Lung (tissue), 17 donors: ENCODE measurements at places on chromosomes 7 and 10.

GRCh38 chr7:130492523-130493274 is 814 bp downstream of the MEST start:
- peak; percentile 19 for DNase-seq

DNA sequence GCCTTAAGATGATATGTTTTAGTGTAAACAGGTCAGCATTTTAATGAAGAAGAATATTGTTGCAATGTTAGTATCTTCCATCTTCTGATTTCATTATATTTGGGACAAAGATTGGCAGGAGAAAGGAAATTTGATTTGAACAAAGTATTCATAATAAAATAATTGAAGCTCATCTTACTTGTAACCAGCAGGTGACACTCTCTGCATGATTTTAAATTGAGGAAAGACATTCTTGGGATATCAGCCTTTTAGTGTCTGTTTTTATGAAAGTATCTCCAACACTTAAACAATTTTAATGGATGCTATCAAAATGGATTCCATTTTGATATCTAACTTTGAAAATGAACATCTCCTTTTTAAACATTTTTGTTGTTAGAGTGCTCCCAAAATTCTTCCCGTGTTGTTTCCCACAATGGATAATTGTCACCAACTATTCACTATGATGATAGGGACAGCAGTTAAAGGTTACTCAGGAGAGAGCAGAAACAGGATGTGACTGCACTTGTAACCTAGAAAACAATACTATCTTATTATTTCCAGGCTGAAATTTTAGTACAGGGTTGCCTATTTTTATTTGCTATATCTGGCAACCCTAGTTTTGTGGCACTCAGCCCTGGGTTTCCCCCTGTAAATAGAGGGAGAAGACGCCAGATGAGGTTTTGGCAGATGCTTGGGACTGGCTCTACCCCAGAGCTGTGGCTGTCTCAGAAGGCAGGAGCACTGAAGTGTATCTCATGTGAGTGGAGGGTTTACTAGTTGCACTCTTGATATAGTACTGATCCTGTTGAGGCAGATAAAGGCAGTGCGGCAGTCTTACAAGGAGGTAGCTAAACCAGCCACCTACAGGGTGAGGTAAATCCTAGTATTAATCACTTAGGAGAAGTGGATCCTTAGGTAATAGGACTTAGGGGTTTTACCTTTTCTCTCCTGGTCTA is 31.0 kb upstream of the ABCB4 start:
- peak; percentile 46 for DNase-seq

GRCh38 chr7:100111156-100111555 is 8.0 kb downstream of the TAF6 start:
- DNase-seq, result no peak

GRCh38 chr10:33157103-33157502 is 177.4 kb downstream of the NRP1 start:
- no peak for DNase-seq

- no peak for DNase-seq
These were observed 259.6 kb upstream of the SEMA3E start for GRCh38 chr7:83908526-83908925.

GRCh38 chr7:17130281-17131059 is 168.0 kb upstream of the AHR start:
- DNase-seq, result peak; percentile 79

GRCh38 chr10:86526606-86527005 is 5.0 kb upstream of the WAPL start:
- no peak for DNase-seq

- DNase-seq, result no peak
These were observed 151.7 kb upstream of the IGFBP3 start for GRCh38 chr7:46072722-46073121.

DNA sequence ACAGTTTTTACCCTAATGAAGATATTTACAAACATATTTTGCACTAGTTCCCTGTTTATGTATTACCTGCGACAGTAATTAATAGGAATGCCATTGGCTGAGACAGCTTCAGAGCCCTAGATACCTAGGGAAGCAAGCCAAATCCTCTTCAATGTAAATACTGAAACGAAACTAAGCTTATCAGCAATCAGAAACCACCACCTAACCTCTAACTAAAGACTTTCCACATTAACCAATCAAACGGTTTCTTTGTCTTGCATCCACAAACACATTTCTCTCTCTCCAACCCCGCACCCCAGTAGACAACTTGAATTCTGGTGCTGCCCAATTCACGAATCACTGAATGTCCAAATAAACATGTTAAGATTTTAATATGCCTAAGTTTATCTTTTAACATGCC is 474.4 kb upstream of the C7orf33 start:
- no peak for DNase-seq

GRCh38 chr7:100933734-100934133 is 15.6 kb upstream of the MUC3A start:
- no peak for DNase-seq

DNA sequence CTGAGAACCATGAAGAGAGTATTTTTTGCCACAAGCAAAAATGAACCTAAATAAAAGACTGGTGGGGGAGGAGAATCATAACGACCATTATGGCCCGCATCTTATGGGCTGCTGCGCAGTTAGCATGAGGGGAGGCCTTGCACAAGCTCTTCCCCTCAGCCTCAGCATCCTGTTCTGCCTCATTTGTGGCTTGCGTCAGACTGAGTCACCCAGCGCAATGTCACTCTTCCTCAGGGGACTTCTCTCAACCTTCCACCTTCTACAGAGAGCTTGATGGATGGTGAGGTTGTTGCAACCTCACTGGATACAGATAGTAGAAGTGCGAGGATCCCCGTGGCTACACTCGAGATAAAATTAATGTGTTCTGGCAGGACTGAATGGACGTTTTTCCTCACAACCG is 16.8 kb upstream of the GPR15LG start:
- no peak for DNase-seq

GRCh38 chr10:131127610-131128009 is 183.9 kb downstream of the TCERG1L start:
- no peak for DNase-seq

- DNase-seq, result no peak
These were observed 2.2 kb downstream of the IKZF1 start for GRCh38 chr7:50306494-50307367.

DNA sequence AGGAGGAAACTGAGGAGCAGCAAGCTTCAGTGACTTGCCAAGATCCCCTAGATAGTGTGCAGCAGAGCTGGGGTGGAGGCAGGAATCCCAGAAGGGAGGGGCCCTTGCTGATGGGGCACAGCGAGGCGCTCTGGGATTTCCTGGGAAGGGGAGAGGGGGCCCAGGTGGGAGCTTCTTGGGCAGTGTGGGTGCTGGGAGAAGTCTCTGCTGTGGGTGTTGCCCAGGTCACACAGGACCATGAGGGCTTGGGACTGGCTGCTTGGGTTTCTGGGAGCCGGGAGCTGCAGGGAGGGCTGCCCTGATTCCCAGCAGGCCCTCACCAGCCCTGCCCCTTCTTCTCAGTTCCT is 55.2 kb downstream of the TSPAN15 start:
- no peak for DNase-seq

GRCh38 chr7:39588416-39588815 is 22.2 kb downstream of the YAE1 start:
- DNase-seq, result no peak

- no peak for DNase-seq
These were observed 73.7 kb downstream of the WDFY4 start for GRCh38 chr10:48758411-48758810.

- DNase-seq, result no peak
These were observed 31.0 kb downstream of the PRPS1L1 start for GRCh38 chr7:17996442-17997223.

DNA sequence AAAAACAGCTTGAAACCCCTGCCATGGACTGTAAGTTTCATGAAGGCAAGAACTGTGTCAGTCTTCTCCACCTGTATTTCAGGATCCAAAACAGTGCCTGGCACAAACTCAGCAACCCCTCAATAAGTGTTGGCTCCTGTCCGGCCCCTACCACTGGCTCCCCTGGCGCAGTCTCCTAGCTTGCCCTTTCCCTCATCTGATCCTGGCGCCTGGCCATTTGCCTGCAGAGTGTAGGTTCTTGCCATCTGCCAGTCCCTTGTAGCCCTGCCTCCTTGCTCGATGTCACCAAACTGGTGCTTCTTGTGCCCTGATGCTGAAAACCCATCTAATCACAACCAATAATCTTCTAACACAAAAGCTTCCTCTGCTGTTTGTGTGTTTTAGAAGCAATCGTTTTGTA is 60.4 kb downstream of the LGI1 start:
- DNase-seq, result no peak

- DNase-seq, result no peak
These were observed 229.9 kb downstream of the ADARB2 start for GRCh38 chr10:1507436-1507835.

DNA sequence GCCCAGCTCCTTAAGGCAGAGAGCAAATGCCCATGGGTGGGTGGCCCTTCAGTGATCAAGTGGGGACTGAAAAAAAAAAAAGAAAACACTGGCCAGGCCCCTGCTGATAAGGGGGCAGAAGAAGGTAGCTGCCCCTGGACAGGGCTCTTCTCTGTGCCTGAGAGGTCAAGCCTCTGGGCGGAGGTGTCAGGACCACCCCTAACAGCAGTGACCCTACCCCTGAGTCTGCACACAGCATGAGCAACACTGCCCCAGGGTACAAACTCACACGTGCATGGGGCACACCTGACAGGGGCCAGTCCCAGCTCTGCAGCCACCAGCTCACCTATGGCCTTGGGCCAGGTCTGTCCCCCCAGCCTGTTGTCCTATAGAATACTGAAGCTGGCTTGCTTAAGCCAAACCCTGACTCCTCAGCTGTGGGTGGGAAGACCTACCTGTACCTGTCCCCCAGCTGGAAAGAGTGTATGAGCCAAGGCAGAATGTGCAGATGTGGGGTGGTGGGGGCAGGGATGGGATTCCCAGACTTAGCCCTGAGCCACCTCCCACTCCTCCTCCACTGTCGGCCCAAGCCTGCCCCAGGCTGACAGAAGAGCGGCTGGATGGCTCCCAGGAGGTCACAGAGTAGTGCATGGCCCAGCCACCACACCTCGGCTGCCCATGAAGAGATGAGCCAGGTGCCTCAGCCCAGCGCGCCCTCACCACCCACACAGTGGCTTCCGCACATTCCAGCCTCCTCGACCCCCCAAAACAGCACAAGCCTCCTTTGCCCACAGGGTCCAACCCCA is 23.7 kb downstream of the KCNH2 start:
- no peak for DNase-seq

DNA sequence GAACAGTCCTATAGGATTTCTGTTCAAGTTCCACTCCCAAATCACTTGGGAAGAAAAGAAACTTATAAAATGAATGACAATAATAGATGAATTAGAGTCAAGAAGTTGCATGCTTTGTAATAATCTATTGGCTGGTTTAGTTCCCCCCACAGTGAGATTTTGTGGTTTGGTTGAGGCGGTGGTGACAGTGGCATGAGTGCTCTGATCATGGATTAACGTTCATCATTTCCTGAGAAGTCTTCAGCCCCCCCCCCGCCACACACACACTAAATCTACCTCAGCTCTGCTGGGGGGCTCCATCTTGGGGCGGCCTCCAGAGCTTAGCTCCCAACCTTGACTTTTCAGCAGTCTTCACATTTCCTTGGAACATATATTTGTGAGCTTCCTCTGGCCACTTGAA is 121.7 kb downstream of the ABCA13 start:
- no peak for DNase-seq

GRCh38 chr10:74111799-74112198 is 38.8 kb downstream of the AP3M1 start:
- no peak for DNase-seq

DNA sequence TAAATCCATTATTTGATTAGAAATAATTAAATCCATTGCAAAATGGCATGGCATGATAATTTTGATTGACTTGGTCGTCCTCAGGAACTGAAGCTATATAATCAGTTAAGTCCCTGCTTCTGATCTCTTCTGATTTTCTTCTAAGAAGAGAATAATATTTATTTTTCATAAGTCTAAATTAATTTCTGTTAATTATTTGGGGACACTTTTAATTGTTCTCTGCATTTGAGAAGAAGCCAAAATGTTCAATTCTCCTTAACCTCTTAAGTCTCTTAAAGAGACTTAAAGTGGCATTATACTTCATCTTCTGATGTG is 67.2 kb downstream of the CAV1 start:
- no peak for DNase-seq

- peak; percentile 93 for DNase-seq
These were observed 98.4 kb upstream of the HABP2 start for GRCh38 chr10:113454341-113455061.

GRCh38 chr7:55730197-55730596 is 132.4 kb downstream of the SEPTIN14 start:
- no peak for DNase-seq

DNA sequence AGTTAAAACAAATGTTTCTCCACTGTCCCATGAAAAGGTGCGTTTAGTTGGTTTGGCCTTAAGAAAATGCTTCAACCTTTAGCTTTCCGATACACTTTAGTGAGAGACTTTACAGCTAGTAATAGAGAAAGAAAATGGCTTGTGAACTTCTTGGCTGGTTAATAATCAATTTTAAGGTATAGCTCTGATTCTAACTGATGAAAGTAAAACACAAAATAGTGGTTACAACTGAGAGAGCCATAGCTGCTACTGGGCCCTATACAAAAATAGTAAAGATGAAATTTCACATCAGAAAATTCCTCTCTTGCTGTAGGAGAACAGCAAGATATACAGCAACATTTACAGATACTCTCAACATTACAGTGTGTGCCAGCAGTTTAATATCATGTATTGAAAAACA is 371.4 kb downstream of the PHTF2 start:
- DNase-seq, result no peak

GRCh38 chr10:91711885-91712680 is 79.2 kb upstream of the PPP1R3C start:
- DNase-seq, result peak; percentile 82
